ENCODE measurements at places on chromosomes 1 and 21. TPM values are rescaled to one million over a fixed set of nuclear protein-coding genes. Genes with fewer than 3 reads are reported as not detected.

TMEM81 gene
- total RNA-seq, result 5.2 TPM

NUF2 gene
- total RNA-seq, result 56.5 TPM

DNA sequence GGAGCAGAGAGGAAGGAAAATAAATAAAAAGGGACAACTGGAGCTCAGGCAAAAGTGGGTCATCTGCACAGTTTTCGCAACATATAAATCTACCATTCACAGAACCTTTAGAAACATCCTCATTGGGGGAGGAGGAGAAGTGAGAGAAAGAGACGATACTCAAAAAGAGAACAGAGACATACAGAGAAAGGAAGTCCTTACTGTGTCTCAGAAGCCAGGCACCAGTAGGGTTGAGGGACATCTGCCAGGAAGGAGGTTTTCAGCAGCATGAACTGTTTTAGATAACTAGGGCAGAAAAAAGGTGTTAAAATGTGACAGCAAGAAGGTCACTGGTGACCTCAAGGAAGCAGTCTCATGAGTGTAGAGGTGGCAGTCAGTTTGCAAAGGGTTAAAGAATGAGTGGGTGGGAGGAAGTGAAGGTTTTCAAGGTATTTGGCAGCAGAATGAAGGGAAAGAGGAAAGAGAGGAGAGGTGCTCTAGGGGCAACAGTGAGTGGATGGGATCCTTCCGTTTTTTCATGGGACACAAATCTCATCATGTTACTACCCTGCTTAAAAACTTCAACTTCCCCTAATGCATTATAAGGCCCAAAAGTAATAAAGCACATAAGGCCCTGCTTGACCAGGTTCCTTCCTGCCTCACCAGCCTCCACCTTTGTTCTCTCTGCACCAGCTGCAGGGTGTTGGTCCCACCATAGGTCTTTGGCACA, 9.5 kb downstream of the JAK1 start:
- H3K27ac ChIP-seq, result no peak overlapping the region
- no peaks in the 10 kb centered on the region for H3K36me3 ChIP-seq
- no peaks in the 10 kb centered on the region for H3K27me3 ChIP-seq

DNA sequence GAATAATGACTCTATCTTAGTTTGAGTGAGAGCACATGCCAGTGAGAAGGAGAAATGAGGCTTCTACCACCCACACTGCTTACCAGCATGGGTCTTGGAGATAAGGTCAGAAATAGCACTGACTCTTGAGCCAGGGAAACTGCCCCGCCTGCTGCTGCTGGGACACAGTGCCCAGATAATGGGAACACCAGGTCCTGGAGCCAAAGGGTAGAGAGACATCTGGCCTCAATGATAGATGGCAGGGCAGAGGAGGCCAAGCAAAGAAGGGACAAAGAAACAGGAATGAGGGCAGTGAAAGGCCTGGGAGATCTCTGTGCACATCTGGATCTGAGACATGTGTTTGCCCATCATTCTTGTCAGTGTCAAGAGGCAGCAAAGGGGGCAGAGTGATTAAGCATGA, 97.4 kb downstream of the MIS18A start:
- DNase-seq, result no peak
- H3K36me3 ChIP-seq, result no peaks in the 10 kb centered on the region
- H3K27ac ChIP-seq, result no peak overlapping the region
- no peaks in the 10 kb centered on the region for H3K4me1 ChIP-seq

GAS5 gene
- 1,544 TPM for total RNA-seq

CD101 gene
- total RNA-seq, result 2.0 TPM

- H3K4me3 ChIP-seq, result no peak overlapping the region
- H3K36me3 ChIP-seq, result no peaks in the 10 kb centered on the region
- H3K27me3 ChIP-seq, result peaks cover 14% of the 10 kb centered on the region
- no peak overlapping the region for H3K27ac ChIP-seq
- DNase-seq, result no peak
Observed at GRCh38 chr1:4709641-4710040, 55.2 kb downstream of the AJAP1 start.

DNA sequence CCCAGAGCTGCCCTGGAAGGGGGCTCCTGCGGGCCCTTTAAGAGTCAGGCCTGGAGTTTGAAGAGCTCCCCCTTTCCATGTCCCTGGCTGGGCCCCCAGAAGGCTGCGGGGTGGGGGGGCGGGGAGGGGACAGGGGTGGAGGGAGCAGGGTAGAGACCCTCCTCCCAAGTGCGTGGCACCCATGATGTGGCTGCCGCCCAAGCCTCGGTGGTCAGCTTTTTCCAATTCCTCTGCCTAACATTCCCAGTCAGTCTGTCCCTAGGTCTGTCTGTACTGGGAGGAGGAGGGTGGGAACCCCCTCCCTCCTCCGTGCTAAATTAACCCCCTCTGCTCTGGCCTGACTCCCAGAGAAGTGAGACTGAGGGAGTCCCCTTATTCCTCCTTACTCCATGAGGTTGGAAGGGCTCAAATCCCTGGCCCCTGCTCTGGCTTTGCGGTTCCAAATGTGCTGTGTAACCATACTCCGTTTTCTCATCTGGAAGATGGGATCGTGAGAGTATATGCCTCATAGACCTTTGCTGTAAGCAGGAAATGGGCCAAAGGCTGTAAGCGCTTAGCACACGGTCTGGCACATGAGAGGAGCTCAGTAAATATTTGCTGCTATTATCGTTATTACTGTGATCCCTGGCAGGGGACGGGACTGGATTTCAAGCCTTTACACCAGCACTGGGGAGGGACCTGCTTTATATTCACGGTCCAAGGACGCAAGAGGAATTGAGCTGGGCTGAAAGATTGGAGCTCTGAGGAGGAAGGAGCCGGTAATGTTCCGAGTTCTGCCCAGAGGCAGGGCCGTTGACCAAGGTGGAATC, 658 bp upstream of the COL16A1 start:
- peaks cover 48% of the 10 kb centered on the region for H3K27me3 ChIP-seq
- H3K4me3 ChIP-seq, result peak overlapping the region; percentile 60
- peak overlapping the region; percentile 15 for H3K27ac ChIP-seq
- no peak for DNase-seq

DNA sequence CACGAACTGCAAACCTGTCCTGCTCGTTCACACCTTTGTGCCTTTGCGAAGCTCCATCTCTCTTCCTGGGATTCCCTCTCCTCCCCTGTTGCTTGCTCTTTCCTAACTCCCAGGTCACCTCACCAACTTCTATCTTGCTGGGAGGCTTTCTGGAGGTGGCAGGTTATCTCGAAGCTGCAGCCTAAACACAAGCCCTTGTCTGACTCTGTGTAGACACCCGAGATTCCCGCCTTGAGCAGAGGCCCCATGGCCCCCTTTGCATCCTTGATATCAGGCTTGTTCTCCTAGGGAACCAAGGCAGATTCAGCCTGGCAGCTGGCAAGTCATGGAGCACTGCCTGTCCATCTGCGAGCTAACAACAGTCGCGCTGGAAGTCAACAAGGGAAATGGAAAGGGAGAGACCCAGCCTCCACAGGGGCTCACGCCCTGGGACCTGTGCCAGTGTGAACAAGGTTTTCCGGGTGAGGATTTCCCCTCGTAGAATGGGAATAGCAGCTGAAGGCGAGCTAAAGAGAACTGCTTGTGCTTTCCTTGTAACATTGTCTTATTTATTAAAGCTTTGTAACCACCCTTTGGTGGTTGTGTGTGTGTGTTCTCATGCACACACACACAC, 109.5 kb upstream of the JUN start:
- H3K27me3 ChIP-seq, result no peaks in the 10 kb centered on the region
- H3K4me1 ChIP-seq, result peaks cover 24% of the 10 kb centered on the region
- H3K36me3 ChIP-seq, result peaks cover 2% of the 10 kb centered on the region
- no peak overlapping the region for H3K4me3 ChIP-seq
- H3K27ac ChIP-seq, result no peak overlapping the region

DNA sequence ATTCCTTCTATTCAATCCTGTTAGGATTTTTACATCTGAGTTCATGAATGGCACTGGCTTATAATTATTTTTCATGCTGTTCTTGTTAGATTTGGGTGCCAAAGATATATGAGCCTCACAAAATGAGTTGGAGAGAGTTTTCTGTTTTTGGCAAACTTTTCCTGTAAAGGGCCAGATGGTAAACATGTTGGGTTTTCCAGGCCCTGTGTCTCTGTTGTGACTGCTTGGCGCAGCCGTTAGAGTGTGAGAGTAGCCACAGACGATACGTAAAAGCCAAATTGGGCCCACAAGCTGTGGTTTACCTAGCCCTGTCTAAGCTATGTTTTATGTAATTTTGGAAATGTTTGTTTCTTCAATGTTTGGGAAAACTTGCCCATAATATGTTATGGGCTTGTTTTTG, 15.6 kb upstream of the CA6 start:
- no peaks in the 10 kb centered on the region for H3K27me3 ChIP-seq
- no peak overlapping the region for H3K4me3 ChIP-seq
- H3K27ac ChIP-seq, result no peak overlapping the region

GRCh38 chr1:200550367-200550766, 70.2 kb downstream of the KIF14 start:
- H3K27ac ChIP-seq, result no peak overlapping the region
- no peak overlapping the region for H3K4me3 ChIP-seq
- peaks cover 4% of the 10 kb centered on the region for H3K36me3 ChIP-seq
- DNase-seq, result no peak

CFHR1 gene
- total RNA-seq, result not detected

GRCh38 chr1:51294566-51295184, 35.7 kb downstream of the TTC39A start:
- peaks cover 8% of the 10 kb centered on the region for H3K27me3 ChIP-seq
- no peak overlapping the region for H3K4me3 ChIP-seq
- peaks cover 32% of the 10 kb centered on the region for H3K4me1 ChIP-seq
- H3K27ac ChIP-seq, result no peak overlapping the region
- no peak for DNase-seq
- H3K36me3 ChIP-seq, result no peaks in the 10 kb centered on the region

- H3K4me1 ChIP-seq, result peaks cover 7% of the 10 kb centered on the region
- no peak for DNase-seq
- no peaks in the 10 kb centered on the region for H3K27me3 ChIP-seq
- H3K36me3 ChIP-seq, result peaks cover 2% of the 10 kb centered on the region
- no peak overlapping the region for H3K27ac ChIP-seq
Observed at GRCh38 chr21:37339552-37339939, 27.0 kb upstream of the DYRK1A start.

DNA sequence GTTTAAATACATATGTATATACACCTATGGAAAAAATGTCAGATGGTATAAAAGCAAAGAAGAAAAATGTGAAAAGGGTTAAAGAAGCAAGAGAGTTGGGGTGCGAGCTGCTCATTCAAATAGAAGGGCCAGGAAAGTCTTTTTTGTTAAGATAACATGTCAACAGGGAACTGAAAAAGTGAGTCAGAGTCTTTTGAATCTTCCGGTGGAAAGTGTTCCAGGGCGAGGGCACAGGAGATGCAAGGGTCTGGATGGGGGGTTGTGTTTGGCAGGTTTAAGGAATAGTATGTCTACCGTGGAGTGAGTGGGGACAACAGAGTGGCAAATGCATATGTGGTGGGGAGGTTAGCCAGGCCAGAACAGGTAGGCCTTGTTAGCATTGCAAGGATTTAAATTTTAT, 22.2 kb upstream of the GNG12 start:
- H3K4me3 ChIP-seq, result no peak overlapping the region
- H3K27ac ChIP-seq, result no peak overlapping the region
- no peaks in the 10 kb centered on the region for H3K4me1 ChIP-seq
- no peak for DNase-seq
- H3K27me3 ChIP-seq, result peaks cover 22% of the 10 kb centered on the region
- H3K36me3 ChIP-seq, result no peaks in the 10 kb centered on the region

DNA sequence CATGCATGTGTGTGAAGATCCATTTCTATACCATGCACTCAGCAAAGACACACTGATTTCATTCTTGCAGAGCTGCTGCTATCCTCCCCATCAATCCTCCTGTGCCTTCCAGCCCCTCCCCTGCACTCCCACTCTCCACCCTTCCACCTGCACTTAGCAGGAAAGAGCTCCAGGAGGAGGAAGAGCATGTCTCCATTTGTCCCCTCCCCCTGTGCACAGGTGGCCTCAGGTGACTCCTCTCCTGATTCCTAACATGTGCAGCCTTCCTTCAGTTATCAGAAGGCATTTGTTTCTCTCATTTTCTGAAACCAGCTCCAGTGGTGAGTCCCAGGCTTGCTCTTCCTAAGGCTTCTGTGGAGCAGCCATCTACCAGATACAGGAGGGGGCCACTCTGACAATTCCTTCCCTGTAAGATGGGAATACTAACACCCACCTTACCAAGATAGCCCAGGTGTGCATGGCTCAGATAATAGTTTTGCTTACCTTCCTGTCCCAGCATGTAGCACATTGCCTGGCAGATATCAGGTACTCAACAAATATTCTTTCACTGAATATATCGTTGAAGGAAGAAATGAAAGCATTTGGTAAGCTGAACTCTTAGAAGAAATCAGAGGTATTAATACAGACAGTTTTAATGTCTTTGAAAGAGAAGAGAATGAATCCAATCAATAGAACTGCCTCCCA, 21.9 kb upstream of the FAM3B start:
- no peak overlapping the region for H3K27ac ChIP-seq
- DNase-seq, result no peak
- H3K36me3 ChIP-seq, result no peaks in the 10 kb centered on the region

- no peaks in the 10 kb centered on the region for H3K4me1 ChIP-seq
- H3K27me3 ChIP-seq, result peaks cover 6% of the 10 kb centered on the region
- H3K27ac ChIP-seq, result no peak overlapping the region
- no peak overlapping the region for H3K4me3 ChIP-seq
- no peaks in the 10 kb centered on the region for H3K36me3 ChIP-seq
- DNase-seq, result no peak
Observed at GRCh38 chr1:220631238-220631815, 58.8 kb upstream of the C1orf115 start.

DNA sequence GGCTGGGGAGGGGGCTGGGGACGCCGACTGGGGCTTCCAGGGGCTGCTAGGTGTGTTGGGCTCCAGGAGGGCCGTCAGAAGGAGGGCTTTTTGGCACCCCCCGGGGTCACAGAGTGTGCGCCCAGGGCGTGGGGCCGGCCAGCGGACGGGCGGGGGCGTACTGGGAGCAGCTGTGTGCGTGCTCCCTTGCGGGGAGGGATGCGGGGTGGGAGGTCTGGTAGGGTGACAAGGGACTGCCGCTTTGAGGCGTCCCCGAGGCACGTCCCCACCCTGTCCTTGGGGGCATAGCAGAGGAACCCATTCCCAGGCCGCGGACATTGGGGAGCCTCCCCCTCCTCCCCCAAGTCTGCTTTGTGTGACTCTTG, 1.1 kb downstream of the FOXO6 start:
- H3K27me3 ChIP-seq, result peaks cover 45% of the 10 kb centered on the region
- no peaks in the 10 kb centered on the region for H3K36me3 ChIP-seq
- DNase-seq, result no peak
- H3K4me3 ChIP-seq, result peak overlapping the region; percentile 61
- H3K4me1 ChIP-seq, result peaks cover 29% of the 10 kb centered on the region

DNA sequence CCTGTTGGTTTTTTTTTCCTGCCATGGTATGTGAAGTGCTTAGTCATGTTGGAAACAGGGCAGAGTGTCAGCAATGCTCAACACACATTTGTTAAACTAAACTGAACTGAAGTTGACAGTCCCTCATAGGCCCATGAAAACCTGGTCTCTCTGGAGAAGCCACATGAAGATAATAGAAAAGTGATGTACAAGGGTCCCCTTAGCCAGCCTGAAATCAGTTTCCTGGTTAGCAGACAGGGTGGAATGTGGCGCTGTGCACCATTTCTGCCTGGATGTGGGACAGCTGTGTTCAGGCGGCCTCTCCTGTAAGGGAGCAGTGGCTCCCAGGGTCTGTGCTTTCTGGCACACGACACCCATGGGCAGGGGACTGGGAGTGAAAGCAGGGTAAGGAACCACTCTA, 9.9 kb upstream of the CHI3L1 start:
- H3K36me3 ChIP-seq, result no peaks in the 10 kb centered on the region
- no peak for DNase-seq
- peaks cover 21% of the 10 kb centered on the region for H3K27me3 ChIP-seq

Data from activated T-cell treated with anti-CD3 and anti-CD28 coated beads, Interleukin-2, amount 50 U/mL, for 72 hours (primary cell).